Colonic mucosa (tissue), 4 donors: ENCODE measurements at places on chromosomes 3 and 15. TPM values are rescaled to one million over a fixed set of nuclear protein-coding genes. Genes with fewer than 3 reads are reported as not detected.

DNA sequence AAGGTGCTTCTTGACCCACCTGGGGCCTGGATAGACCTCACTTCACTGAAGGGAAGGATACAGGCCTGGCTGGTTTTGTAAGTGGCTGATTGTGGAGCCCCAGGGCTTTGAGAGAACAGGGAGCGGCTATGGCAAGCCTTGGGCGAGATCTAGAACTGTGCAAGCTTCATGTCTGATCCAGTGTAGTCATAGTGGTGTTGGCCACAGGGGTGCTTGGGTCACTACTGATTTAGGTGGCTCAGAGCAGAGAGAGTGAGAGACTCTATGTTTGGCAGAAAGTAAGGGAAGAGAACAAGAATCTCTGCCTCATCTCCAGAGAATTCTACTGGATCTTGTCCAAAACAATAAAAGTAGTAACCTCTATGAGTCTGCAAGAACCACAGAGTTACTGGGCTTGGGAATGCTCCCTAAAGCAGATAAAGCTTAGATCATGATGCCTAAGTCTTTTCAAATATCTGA lies 394.2 kb upstream of the EPHA3 start:
- no peak overlapping the region for H3K27ac ChIP-seq
- no peak for DNase-seq
- no peaks in the 10 kb centered on the region for H3K4me1 ChIP-seq
- no peaks in the 10 kb centered on the region for H3K27me3 ChIP-seq

The GUCA1C gene
- not detected for total RNA-seq

- no peak for DNase-seq
- no peaks in the 10 kb centered on the region for H3K36me3 ChIP-seq
- H3K4me1 ChIP-seq = no peaks in the 10 kb centered on the region
- no peak overlapping the region for H3K4me3 ChIP-seq
- no peak overlapping the region for H3K27ac ChIP-seq
Measured at GRCh38 chr3:190811775-190812480, 50.6 kb downstream of the GMNC start.

The GABRR3 gene
- total RNA-seq = not detected

GRCh38 chr3:193190146-193190786 lies 50.8 kb upstream of the PLAAT1 start:
- no peak overlapping the region for H3K27ac ChIP-seq
- H3K4me1 ChIP-seq = no peaks in the 10 kb centered on the region
- no peaks in the 10 kb centered on the region for H3K27me3 ChIP-seq

- H3K27me3 ChIP-seq = no peaks in the 10 kb centered on the region
- no peak overlapping the region for H3K4me3 ChIP-seq
- no peak overlapping the region for H3K27ac ChIP-seq
- H3K4me1 ChIP-seq = no peaks in the 10 kb centered on the region
- no peaks in the 10 kb centered on the region for H3K36me3 ChIP-seq
Measured at GRCh38 chr15:51619331-51620035, 3.1 kb downstream of the DMXL2 start.

DNA sequence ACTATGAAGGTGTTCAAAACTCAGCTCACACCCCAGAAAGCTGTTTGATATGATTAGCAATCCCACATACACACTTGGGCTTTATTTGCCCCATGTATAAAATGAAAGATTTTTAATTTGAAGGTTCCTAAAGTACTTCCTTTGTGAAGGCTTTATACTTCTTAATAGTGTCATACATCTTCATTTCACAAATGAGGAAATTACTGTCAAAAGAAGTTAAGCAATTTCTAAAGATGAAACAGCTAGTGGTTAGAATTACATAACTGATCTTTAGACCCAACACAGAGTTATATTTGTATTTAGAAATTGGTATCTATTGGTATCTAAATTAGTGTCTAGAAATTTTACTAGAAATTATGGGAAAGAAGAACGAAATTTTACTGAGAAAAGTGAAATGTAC lies 7.1 kb downstream of the CD200R1 start:
- H3K27me3 ChIP-seq = no peaks in the 10 kb centered on the region
- no peaks in the 10 kb centered on the region for H3K4me1 ChIP-seq
- no peak overlapping the region for H3K4me3 ChIP-seq
- no peak for DNase-seq
- no peaks in the 10 kb centered on the region for H3K36me3 ChIP-seq
- no peak overlapping the region for H3K27ac ChIP-seq

The SERPINI1 gene
- 1.1 TPM for total RNA-seq

DNA sequence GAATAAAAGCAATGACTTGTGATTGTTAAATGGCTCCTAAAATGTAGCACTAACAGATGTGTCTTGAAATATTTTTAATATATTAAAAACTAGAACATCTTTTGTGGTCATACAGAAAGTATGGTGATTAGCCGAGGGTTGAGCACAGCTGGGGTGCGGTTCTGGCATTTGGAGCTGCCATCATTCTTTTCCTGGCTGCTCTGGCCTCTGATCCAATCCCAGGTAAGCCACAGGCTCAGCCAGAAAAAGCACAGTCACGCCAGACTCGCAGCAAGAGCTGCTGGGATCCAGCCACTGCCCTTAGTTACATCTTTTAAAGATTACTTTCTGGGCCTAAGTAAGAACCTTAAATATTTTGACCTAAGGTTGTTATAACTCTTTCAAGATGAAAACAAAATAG lies 196.8 kb downstream of the PLCL2 start:
- H3K27ac ChIP-seq = no peak overlapping the region
- no peaks in the 10 kb centered on the region for H3K27me3 ChIP-seq
- no peak for DNase-seq
- H3K36me3 ChIP-seq = no peaks in the 10 kb centered on the region

DNA sequence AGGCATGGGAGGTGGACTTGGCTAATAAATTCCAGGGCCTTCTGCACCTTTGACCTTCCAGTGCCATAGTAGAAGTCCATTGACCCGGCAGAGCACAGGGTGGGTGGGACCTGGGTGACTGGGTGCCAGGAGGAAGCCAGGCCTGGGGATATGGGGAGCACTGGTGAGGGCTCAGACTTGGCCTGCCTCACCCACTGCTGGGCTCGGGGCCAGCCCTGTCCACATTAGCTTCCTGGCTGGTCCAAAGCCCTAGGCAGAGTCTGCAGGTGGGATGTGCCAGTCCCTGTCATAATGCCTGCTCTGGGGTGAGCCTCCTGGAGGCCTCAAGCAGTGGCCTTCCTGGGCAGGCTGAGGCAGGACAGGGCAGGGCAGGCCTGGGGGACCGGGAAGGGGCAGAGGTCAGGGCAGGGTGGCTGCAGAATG lies 38.1 kb upstream of the CHRNB4 start:
- DNase-seq = no peak
- no peak overlapping the region for H3K27ac ChIP-seq
- no peaks in the 10 kb centered on the region for H3K4me1 ChIP-seq
- H3K4me3 ChIP-seq = no peak overlapping the region
- H3K27me3 ChIP-seq = no peaks in the 10 kb centered on the region

DNA sequence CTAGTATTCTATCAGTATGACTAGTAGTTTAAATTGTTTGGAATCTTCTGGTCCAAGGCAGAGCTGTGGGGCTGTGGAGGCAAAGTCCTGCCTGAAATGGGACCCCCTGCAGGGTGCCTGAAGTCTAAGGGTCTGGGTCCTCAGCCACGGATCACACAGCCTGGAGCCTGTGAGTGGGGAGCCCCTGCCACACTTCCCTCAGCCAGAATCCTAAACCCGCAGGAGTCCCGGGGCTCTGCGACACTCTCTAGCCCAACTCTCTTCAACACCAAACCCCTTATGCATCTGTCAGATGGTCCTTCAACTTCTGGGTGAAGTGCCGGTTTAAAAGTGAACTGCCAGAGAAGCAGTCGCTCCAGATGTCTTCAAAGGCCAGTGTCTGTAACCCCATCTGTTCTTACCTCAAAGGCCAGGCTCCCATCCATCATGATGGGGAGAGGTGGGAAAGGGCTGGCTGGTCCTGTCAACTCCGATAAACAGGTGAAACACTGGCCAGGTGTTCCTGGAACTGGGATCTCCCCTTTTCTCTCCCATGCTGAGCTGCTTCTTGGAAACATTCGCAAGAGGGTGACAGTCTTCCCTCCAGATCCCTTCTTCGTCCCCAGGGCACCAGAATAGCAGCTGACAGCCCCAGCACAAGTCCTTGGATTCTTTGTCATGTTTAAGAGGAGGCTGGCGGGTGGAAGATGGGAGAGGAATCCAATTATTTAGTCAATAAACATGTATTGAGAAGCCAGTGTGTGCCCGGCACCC lies 45.6 kb downstream of the CPN2 start:
- H3K27me3 ChIP-seq = no peaks in the 10 kb centered on the region
- no peaks in the 10 kb centered on the region for H3K4me1 ChIP-seq
- no peak overlapping the region for H3K27ac ChIP-seq
- no peak overlapping the region for H3K4me3 ChIP-seq

- H3K4me3 ChIP-seq = no peak overlapping the region
- H3K36me3 ChIP-seq = no peaks in the 10 kb centered on the region
- no peaks in the 10 kb centered on the region for H3K27me3 ChIP-seq
- DNase-seq = no peak
- no peak overlapping the region for H3K27ac ChIP-seq
- H3K4me1 ChIP-seq = no peaks in the 10 kb centered on the region
Measured at GRCh38 chr3:127646501-127647046, 17.6 kb downstream of the PODXL2 start.

- peaks cover 12% of the 10 kb centered on the region for H3K36me3 ChIP-seq
- H3K27ac ChIP-seq = no peak overlapping the region
- no peaks in the 10 kb centered on the region for H3K27me3 ChIP-seq
- H3K4me1 ChIP-seq = no peaks in the 10 kb centered on the region
- no peak for DNase-seq
Measured at GRCh38 chr15:89885611-89886010, 8.2 kb downstream of the AP3S2 start.

The P2RY1 gene
- total RNA-seq = 9.7 TPM

DNA sequence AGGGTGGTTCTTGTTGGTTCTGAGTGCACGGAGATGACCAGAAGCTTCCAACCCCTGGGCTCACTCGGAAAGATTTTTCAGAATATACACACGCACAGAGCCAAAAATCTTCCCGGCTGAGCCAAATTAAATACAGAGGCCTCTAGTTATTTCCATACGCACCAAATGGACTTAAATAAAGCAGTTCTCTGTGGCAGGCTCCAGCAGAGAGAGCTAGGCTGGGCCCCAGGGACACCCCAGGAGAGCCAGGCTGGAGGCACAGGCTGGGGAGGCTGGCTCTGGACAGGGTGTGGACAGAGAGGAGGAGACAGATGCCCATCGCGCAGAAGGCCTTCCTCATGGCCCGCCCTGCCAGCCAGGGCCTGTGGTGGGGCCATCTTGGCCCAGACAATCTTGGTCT lies 115.9 kb downstream of the IQSEC1 start:
- H3K36me3 ChIP-seq = no peaks in the 10 kb centered on the region
- no peaks in the 10 kb centered on the region for H3K27me3 ChIP-seq
- DNase-seq = no peak
- no peak overlapping the region for H3K4me3 ChIP-seq
- H3K27ac ChIP-seq = no peak overlapping the region

- no peaks in the 10 kb centered on the region for H3K27me3 ChIP-seq
- H3K36me3 ChIP-seq = no peaks in the 10 kb centered on the region
- DNase-seq = no peak
- no peak overlapping the region for H3K27ac ChIP-seq
- no peak overlapping the region for H3K4me3 ChIP-seq
Measured at GRCh38 chr15:58212909-58213526, 74.8 kb downstream of the AQP9 start.

- H3K27me3 ChIP-seq = no peaks in the 10 kb centered on the region
- H3K27ac ChIP-seq = no peak overlapping the region
Measured at GRCh38 chr15:34737477-34737876, 17.3 kb downstream of the GJD2 start.

GRCh38 chr15:33124279-33124678 lies 70.2 kb downstream of the FMN1 start:
- no peaks in the 10 kb centered on the region for H3K27me3 ChIP-seq
- no peaks in the 10 kb centered on the region for H3K36me3 ChIP-seq
- H3K4me3 ChIP-seq = no peak overlapping the region
- DNase-seq = no peak
- no peak overlapping the region for H3K27ac ChIP-seq
